ENCODE measurements at places on chromosomes 16 and 17.
A peak's percentile ranks its signal among the peaks of the same experiment; 100 is the strongest.

- peak; percentile 6 for DNase-seq
Observed at GRCh38 chr17:75036643-75037268, 10.0 kb downstream of the ATP5PD start.

- peak; percentile 84 for DNase-seq
Observed at GRCh38 chr17:49260011-49260816, 29.6 kb upstream of the PHOSPHO1 start.

DNA sequence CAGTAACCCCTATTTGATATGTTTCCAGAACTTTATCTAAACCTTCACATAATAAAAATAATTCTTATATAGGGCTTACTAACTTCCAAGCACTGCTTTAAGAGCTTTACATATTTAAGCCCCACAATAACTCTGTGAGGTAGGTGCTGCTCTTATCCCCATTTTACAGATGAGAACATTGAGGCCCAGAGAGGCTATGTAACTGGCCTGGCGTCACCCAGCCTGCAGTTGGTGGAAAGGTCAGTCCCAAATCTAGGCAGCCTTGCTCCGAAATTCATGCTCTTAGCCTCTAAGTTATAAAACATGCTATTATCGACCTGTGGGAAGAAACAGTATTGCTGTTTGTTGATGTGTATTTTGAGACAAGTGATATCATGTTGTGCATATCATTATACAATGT, 9.0 kb downstream of the NLRC5 start:
- no peak for DNase-seq

DNA sequence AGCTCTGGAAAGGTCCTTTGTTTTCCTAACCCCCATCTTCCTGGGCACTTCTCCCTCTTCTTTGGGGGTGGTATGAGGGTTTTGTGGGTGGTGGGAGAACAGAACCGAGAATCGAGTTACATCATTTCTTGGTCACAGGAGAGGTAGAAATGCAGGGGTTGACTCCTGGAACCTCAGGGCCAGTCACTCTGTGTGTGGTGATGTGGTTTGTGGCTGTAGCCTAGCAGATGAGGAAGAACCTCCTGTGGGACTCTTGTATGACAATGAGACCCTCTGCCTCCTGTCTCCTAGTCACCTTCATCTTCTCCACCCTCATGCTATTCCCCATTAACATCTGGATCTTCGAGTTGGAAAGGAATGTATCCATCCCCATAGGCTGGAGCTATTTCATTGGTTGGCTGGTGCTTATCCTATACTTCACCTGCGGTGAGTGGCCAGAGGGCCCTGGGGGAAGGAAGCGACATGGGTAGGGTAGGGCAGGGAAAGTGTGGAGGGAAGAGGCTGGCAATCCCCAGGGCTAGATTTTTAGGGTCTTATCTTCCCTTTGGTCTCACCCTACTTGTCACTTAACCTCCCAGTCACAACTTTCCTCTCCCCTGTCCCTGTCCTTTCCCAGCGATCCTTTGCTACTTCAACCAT, 5.5 kb downstream of the ODF4 start:
- DNase-seq, result no peak

DNA sequence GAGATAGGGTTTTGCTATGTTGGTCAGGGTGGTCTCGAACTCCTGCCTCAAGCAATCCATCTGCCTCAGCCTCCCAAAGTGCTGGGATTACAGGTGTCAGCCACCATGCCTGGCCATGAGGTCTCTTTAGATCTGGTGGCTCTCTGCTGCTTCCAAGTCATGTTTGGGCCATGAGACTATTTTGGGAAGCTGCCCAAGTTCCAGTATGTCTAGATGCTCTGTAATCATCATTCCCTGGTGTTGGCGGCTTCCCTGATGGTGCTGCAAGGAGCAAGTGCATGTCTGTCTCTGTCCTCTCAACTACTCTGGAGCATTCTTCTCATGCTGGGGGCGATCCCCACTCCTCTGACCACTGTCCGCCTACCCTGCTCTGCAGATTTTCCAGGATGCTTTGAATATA, 6.4 kb upstream of the ODF4 start:
- no peak for DNase-seq

DNA sequence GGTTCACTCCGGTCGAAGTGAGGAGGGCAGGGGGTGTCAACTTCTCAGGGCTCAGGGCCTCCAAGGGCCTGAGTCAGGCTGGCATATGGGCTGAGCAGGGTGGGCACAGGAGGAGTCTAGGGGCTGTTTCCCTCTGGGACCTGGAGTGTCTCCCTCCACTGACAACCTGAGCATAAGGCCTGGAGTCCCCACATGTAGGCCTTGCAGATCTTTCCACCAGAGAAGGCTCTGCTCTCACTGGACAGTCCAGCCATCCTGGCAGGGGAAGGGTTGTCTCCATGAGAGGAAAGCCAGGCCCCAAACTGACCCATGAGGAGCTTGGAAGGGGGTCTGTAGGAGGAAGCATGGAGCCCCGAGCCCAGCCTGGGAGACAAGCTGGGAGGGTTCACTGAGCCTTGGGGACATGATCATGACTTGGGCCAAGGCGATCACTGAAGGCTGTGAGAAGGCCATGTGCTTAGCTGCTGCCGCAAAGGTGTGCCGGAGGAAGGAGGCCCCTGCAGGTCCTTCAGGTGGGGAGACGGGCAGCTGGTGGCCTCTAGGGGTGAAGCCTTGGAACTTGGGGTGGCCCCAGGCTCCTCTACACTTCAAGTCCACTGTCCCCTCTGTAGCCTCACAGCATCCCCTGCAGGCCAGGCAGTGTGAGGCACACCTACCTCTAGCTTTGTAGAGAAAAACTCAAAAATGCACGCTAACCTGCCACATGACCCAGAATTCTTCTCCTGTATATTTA, 9.9 kb downstream of the CMTM2 start:
- peak; percentile 49 for DNase-seq

DNA sequence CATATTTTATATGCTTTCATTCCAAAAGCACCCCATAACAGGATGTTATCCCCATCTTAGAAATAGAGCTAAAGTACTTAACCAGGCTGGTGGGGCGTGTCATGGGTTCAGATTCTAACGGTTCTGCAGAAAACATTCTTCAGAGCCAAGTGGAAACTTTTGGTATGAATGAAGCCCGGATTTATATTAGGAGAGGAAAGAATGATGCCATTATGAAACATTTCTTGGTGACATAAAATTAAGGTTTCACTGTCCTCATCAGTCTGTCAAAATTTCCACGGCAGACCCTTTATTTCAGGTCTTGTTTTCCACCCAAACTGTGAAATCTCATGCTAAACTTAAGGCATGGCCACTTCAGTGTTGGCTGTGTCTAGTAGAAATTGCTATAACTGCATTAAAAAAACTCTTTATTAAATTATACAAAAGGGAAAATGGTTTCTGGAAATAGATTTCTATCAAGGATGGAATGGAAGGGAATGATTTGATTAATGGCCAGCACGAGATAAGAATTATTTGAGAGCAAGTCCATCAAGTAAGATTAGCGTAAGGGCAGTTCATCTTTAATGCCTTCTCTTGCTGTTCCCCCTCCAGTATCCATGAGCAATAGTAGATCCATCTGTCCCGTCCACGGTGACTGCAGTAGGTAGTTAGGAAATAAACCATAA, 11.7 kb downstream of the PRKCA start:
- no peak for DNase-seq

GRCh38 chr16:86391984-86392383, 118.3 kb upstream of the FOXF1 start:
- DNase-seq, result peak; percentile 88

DNA sequence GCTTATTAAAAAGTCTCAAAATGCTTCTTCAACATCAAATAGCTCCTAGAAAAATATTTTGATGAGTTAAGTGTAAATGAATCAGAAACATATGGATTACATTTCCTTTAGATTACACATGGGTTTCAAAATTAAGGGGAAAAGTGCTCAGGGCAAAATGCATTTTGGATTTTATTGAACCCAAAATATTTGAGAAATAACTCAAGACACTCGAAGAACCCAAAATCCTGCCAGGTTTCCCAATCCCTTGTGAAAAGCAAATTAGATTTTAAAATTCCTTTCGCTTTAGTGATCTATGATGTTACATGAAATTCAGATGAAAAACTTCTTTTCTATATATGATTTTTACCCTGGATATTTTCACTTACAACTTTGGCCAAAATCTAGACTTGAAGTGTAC, 847.4 kb upstream of the SOX9 start:
- no peak for DNase-seq

- DNase-seq, result no peak
Observed at GRCh38 chr17:16939606-16940115, 32.3 kb downstream of the TNFRSF13B start.

DNA sequence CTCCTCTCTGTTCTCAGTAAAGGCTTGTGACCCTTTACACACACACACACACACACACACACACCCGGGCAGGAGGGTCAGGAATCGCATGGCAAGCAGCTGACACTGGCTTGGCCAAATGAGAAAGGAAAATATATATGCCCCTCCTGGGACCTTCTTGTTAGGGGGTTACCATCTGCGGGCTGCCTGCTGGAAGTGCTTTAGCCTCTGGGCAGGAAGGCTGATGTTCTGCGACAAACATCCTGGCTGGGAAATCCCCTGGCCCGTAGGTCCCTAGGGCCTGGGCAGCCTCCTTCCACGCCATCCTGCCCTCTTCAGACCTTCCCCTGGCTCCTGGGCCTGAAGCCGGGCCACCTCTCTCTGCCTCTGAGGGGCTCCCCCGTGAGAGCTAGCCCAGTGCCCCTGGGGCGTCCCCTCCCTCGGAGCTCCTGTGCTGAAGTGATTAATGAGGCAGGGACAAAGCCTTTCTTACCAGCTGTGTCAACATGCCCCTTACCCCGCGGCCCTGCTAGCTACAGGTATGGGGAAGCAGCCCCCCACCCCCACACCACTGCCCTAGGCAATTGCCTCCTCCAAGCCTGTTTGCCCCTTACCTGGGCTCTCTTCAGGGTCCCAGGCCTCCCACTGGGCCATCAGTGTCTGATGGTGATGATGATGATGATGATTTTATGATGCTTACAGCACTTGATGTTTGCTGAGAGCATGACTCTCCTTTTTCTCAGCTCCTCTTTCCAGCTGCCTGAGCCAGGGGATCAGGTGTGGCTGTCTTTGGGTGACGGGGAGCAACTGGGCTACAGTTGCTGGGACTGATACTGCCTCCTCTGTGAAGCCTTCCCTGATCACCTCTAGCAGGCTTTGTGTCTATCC, 32.8 kb upstream of the ETV4 start:
- peak; percentile 85 for DNase-seq

GRCh38 chr16:70156207-70156978, 17.2 kb upstream of the CLEC18C start:
- DNase-seq, result no peak

GRCh38 chr17:50214976-50215760, 13.7 kb upstream of the COL1A1 start:
- DNase-seq, result no peak

DNA sequence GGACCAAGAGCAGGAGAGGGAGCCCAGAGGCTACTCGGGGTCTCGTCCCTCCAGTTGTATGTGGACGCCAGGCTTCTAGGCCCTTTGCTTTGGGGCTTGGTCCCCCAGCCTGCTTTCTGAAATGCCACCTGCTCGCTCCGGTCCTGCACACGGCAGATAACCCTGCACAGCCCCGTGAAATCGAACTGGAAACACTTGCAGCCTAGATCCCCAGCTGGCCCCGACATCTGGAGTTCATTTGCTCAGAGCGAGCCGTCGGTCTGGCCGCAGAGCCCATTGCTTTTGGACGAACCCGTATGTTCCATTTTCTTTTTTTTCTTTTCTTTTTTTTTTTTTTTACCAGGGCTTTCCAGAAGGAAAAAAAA, 22.9 kb downstream of the C1QTNF1 start:
- DNase-seq, result no peak

GRCh38 chr17:6701719-6702118, 11.4 kb downstream of the SLC13A5 start:
- no peak for DNase-seq

Measured in M059J (cell line).